Activated naive CD8-positive, alpha-beta T cell treated with anti-CD3 and anti-CD28 coated beads, Interleukin-2, amount 10 ng/mL, durations not matched to agents 7 days and 5 days (primary cell): ENCODE measurements at places on chromosomes 6 and 20. TPM values are rescaled to one million over a fixed set of nuclear protein-coding genes. Genes with fewer than 3 reads are reported as not detected.

- no peak overlapping the region for H3K27ac ChIP-seq
- peaks cover 2% of the 10 kb centered on the region for H3K4me1 ChIP-seq
- no peak for DNase-seq
- H3K27me3 ChIP-seq, result no peaks in the 10 kb centered on the region
- H3K4me3 ChIP-seq, result no peak overlapping the region
These were observed 6.1 kb upstream of the RPL7L1 start for GRCh38 chr6:42873313-42873712.

GRCh38 chr20:22582964-22583772, 1.2 kb downstream of the FOXA2 start:
- peaks cover 69% of the 10 kb centered on the region for H3K27me3 ChIP-seq
- H3K4me1 ChIP-seq, result peaks cover 2% of the 10 kb centered on the region
- DNase-seq, result no peak

DNA sequence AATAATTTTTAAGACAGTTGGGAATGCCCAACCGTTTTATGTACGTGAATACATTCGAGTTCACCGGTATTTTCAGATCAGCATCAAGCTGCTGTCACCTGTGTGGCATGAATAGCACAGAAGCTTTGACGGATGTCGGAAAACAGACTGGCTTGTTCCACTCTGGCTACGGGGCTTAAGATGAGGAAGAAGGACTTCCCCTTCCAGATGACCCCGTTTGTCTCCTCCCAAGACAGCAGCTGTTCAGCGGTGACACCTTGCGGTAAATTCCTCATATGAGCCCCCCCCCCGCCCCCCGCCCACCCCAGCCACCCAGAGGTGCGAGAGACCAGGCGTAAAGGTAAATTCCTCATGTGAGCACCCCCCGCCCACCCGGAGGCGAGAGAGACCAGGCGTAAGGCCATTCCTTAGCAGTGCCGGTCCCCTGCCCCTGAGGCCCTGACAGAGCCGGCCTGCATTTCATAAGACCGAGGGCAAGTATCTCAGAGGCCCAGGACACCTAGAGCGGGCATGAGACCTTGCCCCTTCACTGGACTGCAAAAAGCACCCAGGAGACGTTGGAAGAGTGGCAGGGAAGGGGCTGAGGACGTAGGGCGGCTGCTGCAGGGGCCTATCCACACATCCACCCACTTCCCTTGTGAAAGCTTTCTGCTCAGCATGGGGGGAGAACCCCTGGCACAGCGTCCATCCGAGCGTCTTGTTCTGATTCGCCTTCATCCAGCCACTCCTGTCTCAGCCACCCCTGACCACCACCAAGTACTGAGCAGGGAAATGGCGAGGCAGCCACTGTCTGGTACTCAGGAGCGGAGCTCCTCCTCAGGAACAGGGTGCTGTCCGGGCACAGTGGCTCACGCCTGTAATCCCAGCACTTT, 7.3 kb upstream of the PCMTD2 start:
- H3K4me1 ChIP-seq, result no peaks in the 10 kb centered on the region
- no peaks in the 10 kb centered on the region for H3K36me3 ChIP-seq
- no peak for DNase-seq
- peaks cover 17% of the 10 kb centered on the region for H3K27me3 ChIP-seq
- H3K4me3 ChIP-seq, result no peak overlapping the region

The SEL1L2 gene
- not detected for total RNA-seq

GRCh38 chr6:21431526-21431925, 162.0 kb upstream of the SOX4 start:
- H3K27me3 ChIP-seq, result peaks cover 12% of the 10 kb centered on the region
- no peaks in the 10 kb centered on the region for H3K36me3 ChIP-seq
- no peak overlapping the region for H3K4me3 ChIP-seq
- no peaks in the 10 kb centered on the region for H3K4me1 ChIP-seq
- H3K27ac ChIP-seq, result no peak overlapping the region
